ENCODE measurements at places on chromosomes 7 and 10. TPM values are rescaled to one million over a fixed set of nuclear protein-coding genes. Genes with fewer than 3 reads are reported as not detected.

RPEL1 gene
- total RNA-seq = 0.17 TPM

HMX3 gene
- 3.9 TPM for total RNA-seq

NOD1 gene
- total RNA-seq = 5.0 TPM

GPR26 gene
- total RNA-seq = not detected

GDF10 gene
- not detected for total RNA-seq

ZNF488 gene
- not detected for total RNA-seq

JCAD gene
- total RNA-seq = 19.1 TPM

UCMA gene
- not detected for total RNA-seq

GNAT3 gene
- not detected for total RNA-seq

CAV2 gene
- 112 TPM for total RNA-seq

C10orf143 gene
- not detected for total RNA-seq

OR2A42 gene
- not detected for total RNA-seq

KLF14 gene
- total RNA-seq = not detected

CALN1 gene
- total RNA-seq = not detected

POLD2 gene
- total RNA-seq = 151 TPM

HHEX gene
- total RNA-seq = 21.6 TPM

TAS2R4 gene
- 1.3 TPM for total RNA-seq

KCNMA1 gene
- total RNA-seq = 0.54 TPM

OR9A2 gene
- total RNA-seq = not detected

ASB10 gene
- total RNA-seq = not detected

C10orf105 gene
- not detected for total RNA-seq

GNG11 gene
- 66.1 TPM for total RNA-seq

PLEKHS1 gene
- total RNA-seq = not detected

GNAI1 gene
- total RNA-seq = 26.4 TPM

PDE1C gene
- total RNA-seq = 46.5 TPM

Measured in NCI-H460 (cell line).